ENCODE measurements at places on chromosomes 11 and 22.

- no peak for DNase-seq
Measured at GRCh38 chr11:19407677-19408270, 167.0 kb upstream of the E2F8 start.

DNA sequence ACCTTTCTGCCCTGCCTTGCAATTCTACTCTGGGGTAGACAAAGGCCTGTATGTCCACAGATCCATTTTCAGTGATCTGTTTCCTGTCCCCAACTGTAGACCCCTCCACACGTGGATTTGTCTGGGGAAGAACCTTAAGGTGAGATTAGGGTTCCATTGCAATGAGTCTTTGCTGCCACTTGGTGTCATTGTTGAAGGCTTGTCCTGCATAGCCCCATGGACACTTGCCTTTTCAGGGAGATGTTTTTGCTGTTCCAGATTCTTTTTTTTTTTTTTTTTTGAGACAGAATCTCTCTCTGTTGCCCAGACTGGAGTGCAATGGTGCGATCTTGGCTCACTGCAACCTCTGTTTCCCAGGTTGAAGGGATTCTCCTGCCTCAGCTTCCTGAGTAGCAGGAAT lies 21.8 kb downstream of the SERPING1 start:
- DNase-seq = no peak

GRCh38 chr22:42052765-42053164 lies 17.8 kb downstream of the NAGA start:
- DNase-seq = no peak

GRCh38 chr22:42553475-42554361 lies at the start of gene SERHL2:
SERHL2 (plus strand) TSS chr22:42553956; CDS start chr22:42554021, 65 bp downstream.
- peak; percentile 85 for DNase-seq

DNA sequence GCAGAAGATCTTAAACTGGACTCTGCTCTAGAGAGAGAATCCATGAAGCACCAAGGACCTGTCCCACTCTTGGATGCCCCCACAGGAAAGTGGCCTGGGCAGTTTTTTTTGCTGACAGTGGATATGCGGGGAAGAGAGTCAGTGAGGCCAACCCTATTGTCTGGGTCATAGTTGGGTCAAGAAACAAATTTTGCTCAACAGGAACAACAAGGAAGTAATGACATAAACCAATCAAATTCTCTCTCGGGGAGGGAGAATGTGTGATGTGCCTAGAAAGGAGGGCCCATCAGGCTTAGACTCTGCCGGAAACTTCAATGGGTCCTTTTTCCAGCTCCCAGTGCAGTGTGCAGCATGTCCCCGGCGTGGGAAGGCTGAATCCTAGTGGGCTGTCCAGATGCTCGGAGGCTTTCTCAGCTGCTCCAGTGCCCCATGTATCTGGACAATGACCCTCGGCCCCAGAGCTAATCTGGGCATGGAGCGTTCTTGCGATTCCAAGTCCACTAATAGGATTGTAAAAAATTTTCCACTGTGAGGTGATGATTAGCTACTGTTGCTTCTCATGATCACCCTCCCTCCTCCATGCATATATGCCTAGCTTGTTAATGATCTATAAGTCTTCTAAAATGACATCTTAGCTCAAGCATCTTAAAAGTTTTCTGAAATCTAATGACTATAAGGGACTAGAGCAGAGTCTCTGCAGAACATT lies 101.0 kb downstream of the SNX19 start:
- DNase-seq = no peak

DNA sequence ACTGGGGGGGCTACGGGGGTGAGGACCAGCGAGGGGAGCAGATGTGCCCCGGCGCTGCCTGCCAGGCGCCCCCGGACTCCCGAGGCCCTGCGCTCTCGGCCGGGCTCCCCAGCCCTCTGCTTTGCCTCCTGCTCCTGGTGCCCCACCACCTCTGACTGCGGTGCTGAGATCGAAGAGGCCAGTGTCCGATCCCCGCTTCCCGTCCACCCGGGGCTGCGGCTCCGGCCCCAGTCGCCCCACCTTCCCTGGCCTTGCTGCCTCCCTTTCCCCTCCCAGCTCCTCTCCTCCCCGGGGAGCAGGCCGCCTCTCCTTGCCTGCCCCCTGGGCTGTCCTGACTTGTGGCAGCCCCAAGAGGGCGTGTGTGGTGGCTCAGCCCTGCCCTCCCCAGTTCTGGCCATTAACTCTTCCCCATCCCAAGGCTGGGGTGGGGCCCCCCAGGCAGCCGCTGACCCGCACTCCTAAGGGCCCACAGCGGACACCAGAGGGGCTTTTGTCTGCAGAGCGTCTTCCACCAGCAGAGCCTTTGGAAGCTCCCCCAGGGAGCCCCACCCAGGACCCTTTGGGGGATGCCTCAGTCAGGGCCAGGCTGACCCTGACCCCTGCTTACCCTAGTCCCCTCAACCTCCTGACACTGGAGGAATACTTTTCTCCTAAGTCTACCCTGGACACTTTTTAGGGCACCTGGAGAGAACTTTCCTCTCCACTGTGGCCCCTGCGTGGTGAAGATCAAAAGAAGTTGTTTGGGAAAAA lies 16.6 kb downstream of the RTN4RL2 start:
- DNase-seq = peak; percentile 100

- no peak for DNase-seq
Measured at GRCh38 chr11:95565724-95566141, 223.8 kb downstream of the FAM76B start.

- DNase-seq = no peak
Measured at GRCh38 chr11:120510406-120511115, 987 bp upstream of the GRIK4 start.

GRCh38 chr11:69211920-69212797 lies 56.4 kb downstream of the SMIM38 start:
- no peak for DNase-seq

DNA sequence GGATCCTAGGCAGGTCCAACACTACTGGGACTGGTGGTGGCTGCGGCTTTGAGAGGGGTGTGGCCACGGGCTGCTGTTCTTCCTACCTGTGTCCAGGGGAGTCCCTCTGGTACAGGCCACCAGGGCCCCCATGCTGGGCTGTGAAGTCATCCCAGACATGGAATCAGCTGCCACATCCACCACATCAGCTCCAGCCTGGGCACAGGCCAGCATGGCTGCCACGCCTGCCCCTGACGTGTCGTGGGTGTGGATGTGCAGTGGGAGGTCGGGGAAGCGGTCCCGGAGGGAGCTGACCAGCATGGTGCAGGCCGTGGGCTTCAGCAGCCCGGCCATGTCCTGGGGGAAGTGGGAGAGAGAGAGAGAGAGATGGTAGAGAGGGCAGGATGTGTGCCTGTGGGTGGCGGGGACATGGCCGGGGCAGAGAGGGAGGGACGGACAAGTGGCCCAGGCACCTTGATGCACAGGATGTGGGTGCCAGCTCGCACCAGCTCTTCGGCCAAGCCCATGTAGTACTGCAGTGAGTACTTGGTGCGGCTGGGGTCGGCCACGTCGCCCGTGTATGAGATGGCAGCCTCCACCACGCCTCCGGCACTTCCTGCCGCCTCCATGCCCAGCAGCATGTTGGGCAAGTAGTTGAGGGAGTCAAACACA lies 6.2 kb upstream of the LRFN4 start:
- DNase-seq = peak; percentile 71

DNA sequence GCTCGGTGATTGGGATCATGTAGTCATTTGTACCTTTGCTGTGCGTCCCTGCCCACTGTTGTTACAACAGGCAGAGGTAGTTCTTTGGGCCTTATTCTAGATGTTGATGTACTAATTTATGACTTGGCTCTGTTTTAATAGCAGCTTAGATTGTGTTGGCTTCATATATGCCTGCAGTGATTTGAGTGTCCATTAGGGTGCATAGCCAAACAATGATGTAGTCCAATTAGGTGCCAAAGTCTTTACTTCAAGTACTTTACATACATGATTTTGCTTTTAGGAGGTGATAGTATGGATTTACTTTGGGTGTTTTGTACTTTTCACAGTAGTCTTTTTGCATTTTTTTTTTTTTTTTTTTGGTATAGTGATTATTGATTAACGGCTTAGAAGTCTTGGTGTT lies 46.4 kb downstream of the PPP6R3 start:
- DNase-seq = no peak

Measured in HuH-7.5 (cell line).